Common myeloid progenitor, CD34-positive (primary cell): ENCODE measurements at places on chromosomes 2 and 18.

DNA sequence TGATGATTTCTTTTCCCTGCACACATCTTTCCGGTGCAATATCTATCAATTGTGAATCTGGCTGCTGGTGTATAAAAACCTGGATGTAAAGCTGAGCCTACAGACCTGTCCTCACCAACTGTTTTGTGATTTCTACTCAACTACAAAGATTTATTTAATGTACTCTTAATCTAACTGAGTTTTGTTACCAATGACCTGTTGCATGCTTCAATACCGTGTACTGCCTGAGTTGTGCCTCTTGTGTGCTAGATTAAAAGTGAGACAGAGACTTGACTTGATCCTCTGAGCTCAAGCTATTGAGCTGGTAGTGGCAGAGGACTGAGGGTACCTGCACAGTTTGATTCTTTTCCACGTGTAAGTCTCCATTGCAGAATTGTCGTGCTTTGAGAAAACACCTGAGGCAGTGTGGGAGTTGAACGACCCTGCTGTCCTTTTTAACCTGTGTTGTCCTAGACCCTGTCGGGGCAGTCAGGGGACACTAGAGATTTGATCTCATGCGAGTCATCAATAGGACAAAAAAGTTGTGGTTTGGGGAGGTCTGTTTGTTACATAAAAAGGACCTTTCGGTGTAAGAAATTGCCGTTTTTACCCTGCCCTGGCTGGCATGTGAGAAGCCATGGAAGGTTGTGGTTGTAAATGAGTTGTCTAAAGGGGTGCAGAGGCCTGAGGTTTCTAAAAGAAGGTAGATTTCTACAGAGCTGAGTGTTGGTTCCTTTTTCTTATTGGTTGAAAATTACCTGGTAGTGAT, 231.3 kb downstream of the ALPK2 start:
- no peak for DNase-seq
- H3K4me3 ChIP-seq = no peak overlapping the region
- H3K4me1 ChIP-seq = no peaks in the 10 kb centered on the region
- H3K36me3 ChIP-seq = no peaks in the 10 kb centered on the region

DNA sequence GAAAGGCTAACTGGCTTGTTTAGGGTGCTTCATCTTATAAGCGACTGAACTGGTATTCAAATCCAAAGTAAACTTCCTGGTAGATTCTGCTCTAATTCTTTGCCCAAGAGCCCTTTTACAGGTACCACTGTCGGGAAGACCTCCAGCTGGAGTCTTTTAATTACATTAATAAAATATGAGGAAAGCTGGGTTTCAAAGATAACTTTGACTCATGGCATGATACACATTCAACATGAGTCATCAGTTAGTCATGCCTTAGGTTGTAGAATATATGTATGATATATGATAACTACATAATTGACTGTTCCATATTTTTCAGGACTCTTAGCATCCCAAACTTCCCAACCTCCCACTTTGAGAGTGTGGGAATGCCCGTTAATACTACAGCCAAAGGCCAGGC, 32.3 kb downstream of the ZCCHC2 start:
- H3K4me3 ChIP-seq = no peak overlapping the region
- H3K4me1 ChIP-seq = peaks cover 8% of the 10 kb centered on the region
- H3K27me3 ChIP-seq = no peaks in the 10 kb centered on the region
- no peak overlapping the region for H3K27ac ChIP-seq
- peaks cover 62% of the 10 kb centered on the region for H3K36me3 ChIP-seq

DNA sequence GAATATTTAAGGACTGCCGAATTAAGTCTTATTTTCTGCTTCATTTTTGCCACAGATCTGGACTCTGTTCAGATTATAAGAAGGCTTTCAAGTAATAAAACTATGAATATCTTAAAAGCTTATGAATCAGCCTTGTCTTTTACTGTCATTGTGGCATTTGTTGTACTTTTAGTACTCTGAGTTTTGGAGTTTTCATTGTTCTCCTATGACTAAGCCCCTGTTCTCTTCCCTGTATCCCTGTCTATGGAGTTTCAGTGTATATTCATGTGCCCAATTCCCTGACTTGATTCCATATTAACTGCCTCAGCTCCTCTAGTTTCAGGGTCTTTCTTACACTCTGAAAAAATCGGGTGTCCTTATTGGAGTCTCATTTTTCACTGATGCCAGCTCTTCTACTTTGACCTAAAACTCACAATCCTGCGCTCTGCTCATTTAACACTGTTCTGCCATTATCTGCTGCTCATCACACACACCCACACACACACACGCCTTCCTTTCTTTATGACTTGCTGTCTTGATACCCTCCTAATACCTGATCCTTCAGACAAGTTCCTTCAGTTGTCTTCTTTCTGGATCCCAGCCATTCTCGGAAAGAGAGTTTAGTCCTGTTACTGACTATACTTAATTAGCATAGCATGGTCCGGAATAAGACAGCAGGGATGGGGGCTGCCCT, 511.8 kb downstream of the CPS1 start:
- H3K27ac ChIP-seq = no peak overlapping the region
- H3K27me3 ChIP-seq = no peaks in the 10 kb centered on the region
- no peaks in the 10 kb centered on the region for H3K36me3 ChIP-seq

GRCh38 chr2:145729993-145730770, 1210.3 kb upstream of the ZEB2 start:
- no peaks in the 10 kb centered on the region for H3K4me1 ChIP-seq
- peak; percentile 17 for DNase-seq
- H3K27me3 ChIP-seq = no peaks in the 10 kb centered on the region

DNA sequence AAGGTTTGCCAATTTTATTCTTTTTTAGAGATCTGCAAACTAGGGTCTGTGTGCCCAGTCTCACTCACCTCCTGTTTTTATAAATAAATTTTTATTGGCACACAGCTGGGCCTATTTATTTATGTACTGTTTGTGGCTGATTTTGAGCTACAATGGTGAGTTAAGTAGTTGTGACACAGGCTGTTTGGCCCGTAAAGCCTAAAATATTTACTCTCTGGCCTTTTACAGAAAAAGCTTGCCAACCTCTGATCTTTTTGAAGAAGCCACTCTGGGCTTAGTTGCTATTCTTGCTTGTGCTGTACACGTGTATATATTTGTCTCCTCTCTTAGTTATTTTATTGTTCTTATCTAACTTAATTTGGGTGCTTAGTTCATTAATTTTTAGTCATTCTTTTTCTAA, 14.5 kb downstream of the NAB1 start:
- H3K4me1 ChIP-seq = peaks cover 12% of the 10 kb centered on the region
- no peak for DNase-seq
- peaks cover 23% of the 10 kb centered on the region for H3K36me3 ChIP-seq
- H3K27ac ChIP-seq = no peak overlapping the region

DNA sequence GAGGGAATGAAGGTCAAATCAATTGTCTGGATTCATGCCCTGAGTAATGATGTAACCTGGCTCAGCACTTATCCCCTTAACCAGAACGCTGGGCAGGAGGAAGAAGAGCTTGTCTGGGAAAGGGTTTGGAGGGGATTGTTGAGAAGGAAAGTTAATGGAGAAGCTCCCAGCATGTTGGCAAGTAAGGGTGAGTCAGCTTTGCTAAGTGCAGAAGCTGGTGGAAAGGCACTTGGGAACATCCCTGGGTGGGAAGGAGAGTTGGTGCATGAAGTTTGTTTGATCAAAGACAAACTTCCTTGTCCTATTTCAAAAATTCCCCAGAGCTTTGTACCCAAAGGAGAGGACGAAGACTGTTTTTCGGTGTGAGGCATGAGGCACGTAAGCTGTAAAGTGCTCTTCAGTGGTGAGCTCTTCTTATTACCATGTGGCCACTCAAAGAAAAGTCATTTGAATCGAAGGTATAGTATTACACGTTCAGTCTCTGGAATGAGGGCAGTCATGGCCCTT, 17.6 kb upstream of the DAW1 start:
- H3K4me3 ChIP-seq = no peak overlapping the region
- peaks cover 6% of the 10 kb centered on the region for H3K27me3 ChIP-seq
- no peaks in the 10 kb centered on the region for H3K36me3 ChIP-seq

DNA sequence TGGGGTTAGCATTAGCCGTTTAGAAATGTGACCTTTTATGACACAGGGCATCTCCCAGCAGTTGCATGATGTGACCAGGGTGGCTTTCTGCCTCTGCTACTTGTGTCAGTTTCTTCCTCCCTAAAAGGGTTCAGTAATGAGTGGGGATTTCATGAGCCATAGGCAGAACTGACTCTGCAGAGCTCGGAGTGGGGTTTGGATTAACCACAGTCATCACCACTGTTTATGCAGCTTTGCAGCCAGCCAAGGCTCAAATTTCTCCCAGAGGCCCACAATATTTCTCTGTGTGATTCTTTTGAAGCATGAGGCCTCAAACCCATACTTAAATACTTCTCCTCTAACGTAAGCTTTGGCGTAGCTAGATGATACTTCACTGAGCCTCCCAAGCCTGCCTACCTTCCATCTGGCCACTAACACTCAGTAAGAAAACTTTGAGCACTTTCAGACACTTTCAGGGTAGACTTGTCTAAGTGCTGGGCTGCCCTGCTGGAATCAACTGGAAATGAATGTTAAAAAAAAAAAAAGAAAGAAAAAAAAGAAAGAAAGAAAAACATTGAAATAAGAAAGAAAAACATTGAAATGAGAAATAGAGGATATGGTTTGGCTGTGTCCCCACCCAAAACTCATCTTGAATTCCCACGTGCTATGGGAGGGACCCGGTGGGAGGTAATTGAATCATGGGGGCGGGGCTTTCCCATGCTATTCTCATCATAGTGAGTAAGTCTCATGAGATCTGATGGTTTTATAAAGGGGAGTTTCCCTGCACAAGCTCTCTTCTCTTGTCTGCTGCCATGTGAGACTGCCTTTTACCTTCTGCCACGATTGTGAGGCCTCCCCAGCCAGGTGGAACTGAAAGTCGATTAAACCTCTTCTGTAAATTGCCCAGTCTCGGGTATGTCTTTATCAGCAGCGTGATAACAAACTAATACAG, 11.5 kb upstream of the LAPTM4A start:
- no peaks in the 10 kb centered on the region for H3K27me3 ChIP-seq
- H3K27ac ChIP-seq = no peak overlapping the region
- no peaks in the 10 kb centered on the region for H3K36me3 ChIP-seq
- H3K4me1 ChIP-seq = no peaks in the 10 kb centered on the region

DNA sequence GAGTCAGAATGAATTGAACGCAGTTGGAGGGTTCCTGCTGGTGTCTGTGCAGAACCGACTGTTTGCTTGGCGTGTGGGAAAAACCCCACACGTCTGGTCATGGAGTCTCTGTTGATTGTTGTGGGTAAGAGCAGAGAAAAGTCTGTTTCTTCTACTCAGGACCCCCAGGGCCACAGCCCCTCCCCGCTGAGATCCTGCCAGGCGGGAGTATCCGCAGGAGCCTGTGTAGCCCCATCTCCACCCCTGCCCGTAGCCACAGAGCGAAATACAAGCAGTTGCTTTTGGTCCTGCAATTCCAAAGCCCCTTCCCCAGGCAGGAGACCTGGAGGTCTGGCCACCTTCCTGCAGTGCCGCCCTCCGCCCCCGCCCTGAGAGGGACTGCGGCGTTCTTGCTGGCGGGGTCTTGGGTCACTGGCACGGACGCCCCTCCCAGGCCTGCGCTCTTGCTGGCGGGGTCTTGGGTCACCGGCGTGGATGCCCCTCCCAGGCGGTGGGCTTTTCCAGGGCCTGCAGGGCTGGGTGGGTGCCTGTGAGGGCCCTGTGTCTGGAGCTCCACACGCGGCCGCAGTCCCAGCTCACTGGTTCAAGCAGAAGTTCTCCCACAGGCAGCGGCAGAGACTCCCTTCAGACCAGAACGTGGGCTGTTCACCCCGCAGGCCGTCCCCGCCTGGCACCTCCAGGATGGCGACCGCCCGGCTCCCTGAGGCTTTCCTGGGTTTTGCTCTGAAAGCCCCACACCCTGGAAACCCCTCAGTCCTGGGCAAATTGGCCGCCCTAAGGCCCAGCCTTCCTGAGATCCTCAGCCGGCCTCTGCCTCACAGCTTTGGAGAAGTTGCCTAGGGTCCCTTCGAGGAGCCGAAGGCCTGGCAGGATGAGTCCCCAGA, 76.0 kb upstream of the CTDP1 start:
- H3K27ac ChIP-seq = no peak overlapping the region
- H3K4me3 ChIP-seq = no peak overlapping the region

GRCh38 chr2:119402645-119403560, 28.8 kb upstream of the TMEM37 start:
- H3K4me1 ChIP-seq = no peaks in the 10 kb centered on the region
- no peaks in the 10 kb centered on the region for H3K36me3 ChIP-seq
- DNase-seq = no peak
- H3K4me3 ChIP-seq = no peak overlapping the region
- H3K27me3 ChIP-seq = no peaks in the 10 kb centered on the region

- no peak for DNase-seq
- H3K36me3 ChIP-seq = no peaks in the 10 kb centered on the region
- no peaks in the 10 kb centered on the region for H3K4me1 ChIP-seq
- no peaks in the 10 kb centered on the region for H3K27me3 ChIP-seq
Observed at GRCh38 chr2:234324116-234324515, 172.8 kb downstream of the ARL4C start.

DNA sequence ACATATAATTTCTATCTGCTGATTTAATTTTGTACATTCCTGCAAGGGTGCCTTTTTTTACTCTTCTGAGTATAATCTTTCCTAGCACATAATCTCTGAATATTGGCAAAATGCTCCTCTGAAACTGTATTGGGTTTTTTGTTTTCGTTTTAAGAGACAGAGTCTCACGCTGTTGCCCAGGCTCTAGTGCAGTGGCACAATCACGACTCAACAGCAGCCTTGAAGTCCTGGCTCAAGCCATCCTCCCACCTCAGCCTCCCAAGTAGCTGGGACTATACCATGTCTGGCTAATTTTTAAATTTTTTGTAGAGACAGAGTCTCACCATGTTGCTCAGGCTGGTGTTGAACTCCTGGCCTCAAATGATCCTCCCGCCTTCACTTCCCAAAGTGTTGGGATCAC, 104.9 kb downstream of the SPTBN1 start:
- H3K4me1 ChIP-seq = peaks cover 47% of the 10 kb centered on the region
- H3K27me3 ChIP-seq = no peaks in the 10 kb centered on the region
- peak overlapping the region; percentile 93 for H3K27ac ChIP-seq

GRCh38 chr2:206256706-206257205, 17.7 kb upstream of the ZDBF2 start:
- no peak for DNase-seq
- H3K4me1 ChIP-seq = no peaks in the 10 kb centered on the region
- peaks cover 93% of the 10 kb centered on the region for H3K27me3 ChIP-seq
- no peak overlapping the region for H3K27ac ChIP-seq
- H3K4me3 ChIP-seq = no peak overlapping the region

DNA sequence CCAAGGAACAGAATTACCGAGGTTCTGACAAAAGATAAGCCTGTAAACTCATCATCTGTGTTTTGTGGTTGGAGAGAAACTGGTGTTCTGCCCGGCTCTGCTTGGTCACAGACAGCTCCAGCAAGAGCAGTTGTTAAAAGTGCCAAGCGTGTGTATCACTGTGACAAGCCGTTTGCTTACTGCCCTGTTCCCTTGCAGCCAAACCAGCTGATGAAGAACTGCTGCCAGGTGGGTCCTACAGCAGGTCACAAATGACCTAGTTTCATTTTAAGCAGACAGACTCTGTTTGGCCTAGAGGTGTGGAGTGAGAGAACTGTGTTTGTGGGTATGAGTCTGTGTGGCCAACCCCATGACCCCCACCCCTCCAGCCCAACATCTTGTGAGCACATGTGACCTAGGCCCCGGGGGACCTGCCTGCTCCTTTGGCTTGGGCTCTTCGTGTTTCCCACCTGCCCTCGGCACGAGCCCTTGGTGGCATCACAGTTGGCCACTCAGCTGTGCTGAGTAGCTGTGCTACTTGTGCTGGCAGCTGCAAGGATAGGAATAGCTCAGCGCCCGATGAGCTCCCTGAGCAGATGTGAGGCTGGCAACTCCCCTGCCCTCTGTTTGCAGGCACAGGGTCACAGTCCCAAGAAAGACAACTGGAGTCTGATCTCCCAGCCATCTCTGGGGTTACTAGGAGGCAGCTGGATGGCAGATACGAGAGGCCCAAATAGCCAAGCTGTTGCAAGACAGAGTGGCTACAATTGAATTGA, 9.7 kb downstream of the OXER1 start:
- H3K4me3 ChIP-seq = no peak overlapping the region
- H3K36me3 ChIP-seq = no peaks in the 10 kb centered on the region
- H3K27me3 ChIP-seq = no peaks in the 10 kb centered on the region
- peaks cover 27% of the 10 kb centered on the region for H3K4me1 ChIP-seq
